ENCODE measurements at places on chromosomes 16 and 17. TPM values are rescaled to one million over a fixed set of nuclear protein-coding genes. Genes with fewer than 3 reads are reported as not detected.

SOCS3 gene
- total RNA-seq: 620 TPM

PRR35 gene
- total RNA-seq: not detected

SAMD14 gene
- total RNA-seq: 3.2 TPM

TMEM100 gene
- total RNA-seq: 1.7 TPM

DRC3 gene
- 7.2 TPM for total RNA-seq

PRSS33 gene
- 15.4 TPM for total RNA-seq

CMTM2 gene
- total RNA-seq: not detected

METTL2A gene
- total RNA-seq: 3.3 TPM

DNA sequence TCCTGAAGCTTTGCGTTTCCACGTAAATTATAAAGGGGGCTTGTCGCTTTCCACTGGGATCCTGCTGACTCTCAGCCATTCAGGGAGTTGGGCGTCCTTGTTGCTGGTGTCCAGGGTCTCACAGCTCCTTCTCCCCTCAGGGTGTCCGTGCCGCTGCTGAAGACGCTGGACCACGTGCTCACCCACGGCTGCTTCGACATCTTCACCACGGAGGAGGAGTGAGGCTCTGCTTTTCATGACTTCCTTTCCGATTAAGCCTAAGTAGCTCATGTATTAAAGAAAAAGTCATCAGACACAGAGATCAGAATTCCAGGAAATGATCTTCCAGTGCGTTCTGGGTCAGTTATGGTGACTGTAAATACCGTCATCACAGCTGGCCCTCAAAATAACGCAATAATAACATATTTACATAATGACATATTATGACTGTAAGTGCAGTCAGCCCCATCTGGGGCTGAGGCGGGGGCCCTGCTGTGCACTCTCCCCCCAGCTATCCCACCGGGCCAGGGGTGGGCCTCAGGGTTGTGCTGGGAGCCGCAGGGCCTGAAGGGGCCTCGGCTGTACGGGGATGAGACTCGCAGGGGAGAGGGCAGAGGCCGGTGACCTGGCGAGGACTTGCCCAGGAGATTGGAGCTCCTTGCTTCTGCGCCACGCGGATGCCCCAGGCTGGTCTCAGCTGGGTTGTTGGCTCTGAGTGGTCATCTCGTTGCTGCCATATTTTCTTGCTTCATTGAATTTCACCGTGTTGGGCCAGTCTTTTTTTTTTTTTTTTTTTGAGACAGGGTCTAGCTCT is 92.9 kb upstream of the ZNF750 start:
- no peak for DNase-seq

DNA sequence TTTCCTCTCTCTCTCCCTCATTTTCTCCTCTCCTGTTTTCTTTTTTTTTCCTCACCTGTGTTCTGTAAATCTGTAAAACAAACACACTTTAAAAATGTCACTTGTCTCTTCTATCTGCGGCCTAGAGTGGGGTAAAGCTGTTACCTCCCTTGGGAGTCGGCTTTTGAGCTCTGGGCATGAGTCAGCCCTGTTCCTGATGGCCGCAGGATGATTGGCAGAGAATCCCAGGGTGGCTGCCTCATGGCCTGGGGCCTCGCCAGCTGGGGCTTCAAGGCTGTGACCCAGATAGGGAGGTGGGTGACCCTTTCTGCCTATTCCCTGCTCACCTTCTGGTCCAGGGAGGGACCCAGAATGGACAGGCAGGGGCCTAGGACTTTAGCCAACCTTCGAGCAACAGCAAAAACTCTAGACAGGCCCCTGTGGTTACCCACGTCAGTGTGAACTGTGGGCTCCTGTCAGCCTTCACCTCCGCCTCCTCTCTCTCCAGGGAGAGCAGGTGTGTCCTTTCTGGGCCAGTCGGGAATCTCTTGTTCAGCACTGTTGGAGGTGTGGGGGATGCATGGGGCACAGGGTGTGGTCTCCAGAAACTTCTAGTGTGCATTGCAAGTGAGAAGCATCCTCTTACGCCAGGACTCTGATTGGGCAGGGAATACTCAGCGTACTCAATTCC is 87.4 kb downstream of the RAP1GAP2 start:
- no peak for DNase-seq

DNA sequence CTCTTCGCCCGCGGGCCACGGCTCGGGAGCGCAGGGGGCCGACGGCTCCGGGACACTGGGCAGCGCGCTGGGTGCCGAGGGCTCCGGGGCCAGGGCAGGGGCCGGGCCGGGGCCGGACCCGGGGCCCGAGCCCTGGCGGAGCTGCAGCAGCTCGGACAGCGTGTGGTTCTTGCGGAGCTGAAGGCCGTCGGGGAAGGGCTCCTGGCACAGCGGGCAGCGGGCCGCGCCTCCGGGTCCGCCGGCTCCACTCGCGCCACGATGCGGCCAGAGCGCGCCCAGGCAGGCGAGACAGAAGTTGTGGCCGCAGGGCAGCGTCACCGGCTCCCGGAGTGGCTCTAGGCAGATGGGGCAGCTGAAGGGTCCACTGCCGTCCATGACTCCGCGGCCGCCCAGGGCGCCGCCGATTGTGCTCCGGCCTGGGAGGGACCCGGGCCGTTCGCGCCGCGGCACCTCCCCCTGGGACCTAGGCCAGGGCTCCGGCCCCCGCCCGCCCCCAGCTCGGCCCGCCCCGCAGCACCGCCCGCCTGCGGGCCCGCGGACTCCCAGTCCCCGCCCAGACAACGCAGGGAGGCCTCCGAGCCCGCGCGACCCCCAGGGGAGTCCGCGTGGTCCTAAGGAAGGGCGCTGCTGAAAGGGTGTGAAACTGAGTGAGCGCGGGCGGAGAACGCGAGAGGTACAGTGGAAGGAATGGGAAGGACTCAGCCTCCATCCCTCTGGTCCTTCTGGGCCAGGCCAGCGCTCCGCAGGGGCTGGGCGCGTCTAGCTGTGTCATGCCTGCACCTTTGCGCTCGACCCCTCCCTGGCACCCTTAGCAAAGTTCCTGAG is at the start of gene TRIM47:
Gene TRIM47 (minus strand): TSS at position 408 of the 825 bp plus-strand sequence. CDS start 33 bp downstream, at position 375.
- DNase-seq: peak; percentile 88

- DNase-seq: no peak
Observed at GRCh38 chr17:73462823-73463222, 151.0 kb upstream of the CDC42EP4 start.

DNA sequence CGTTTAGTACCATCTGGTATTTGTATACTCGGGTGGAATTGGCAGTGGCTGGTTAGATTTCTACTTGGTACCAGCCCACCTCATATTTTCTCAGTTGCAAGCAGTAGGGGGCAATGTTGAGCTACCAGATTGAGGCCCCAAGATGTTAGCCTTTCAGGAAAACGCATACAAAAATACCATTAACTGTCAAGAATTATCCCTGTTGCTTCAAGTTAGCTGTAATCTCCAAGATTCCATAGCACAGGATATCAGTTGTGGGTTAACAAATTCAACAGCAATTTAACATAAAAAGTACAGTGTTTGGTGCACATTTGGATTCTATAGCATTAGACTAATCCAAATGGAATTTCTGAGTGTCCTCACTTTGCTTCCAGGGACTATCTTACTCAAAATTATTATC is 188.2 kb downstream of the FTO start:
- DNase-seq: no peak

GRCh38 chr16:9469512-9469911 is 378.1 kb downstream of the HAPSTR1 start:
- no peak for DNase-seq

GRCh38 chr17:45640141-45640850 is 143.8 kb upstream of the CRHR1 start:
- DNase-seq: peak; percentile 74

- DNase-seq: no peak
Observed at GRCh38 chr16:20920091-20920490, 19.5 kb downstream of the LYRM1 start.

DNA sequence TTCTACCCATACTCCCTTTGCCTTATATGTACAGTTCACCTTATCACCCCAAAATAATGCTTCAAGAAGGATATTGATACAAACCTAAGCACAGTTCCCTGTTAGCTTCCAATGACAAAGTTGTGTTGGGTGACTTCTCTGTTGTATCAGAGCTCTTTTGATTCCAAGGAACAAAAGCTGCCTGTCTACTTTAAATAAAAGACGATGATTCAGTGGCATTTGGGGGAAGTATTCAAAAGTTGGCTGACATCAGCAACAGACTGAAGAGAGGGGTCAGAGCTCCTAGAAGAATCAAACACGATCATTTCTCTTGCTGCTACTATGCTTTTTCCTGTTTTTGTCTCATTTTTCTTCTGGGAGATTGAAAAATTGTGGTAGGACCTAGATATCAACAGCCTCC is 69.4 kb upstream of the CA10 start:
- no peak for DNase-seq

GRCh38 chr16:9489835-9490467 is 398.5 kb downstream of the HAPSTR1 start:
- DNase-seq: no peak
